Activated CD4-positive, alpha-beta T cell treated with anti-CD3 and anti-CD28 coated beads, Interleukin-2, amount 10 ng/mL, durations not matched to agents 7 days and 5 days (primary cell): ENCODE measurements at places on chromosomes 1 and 21.

DNA sequence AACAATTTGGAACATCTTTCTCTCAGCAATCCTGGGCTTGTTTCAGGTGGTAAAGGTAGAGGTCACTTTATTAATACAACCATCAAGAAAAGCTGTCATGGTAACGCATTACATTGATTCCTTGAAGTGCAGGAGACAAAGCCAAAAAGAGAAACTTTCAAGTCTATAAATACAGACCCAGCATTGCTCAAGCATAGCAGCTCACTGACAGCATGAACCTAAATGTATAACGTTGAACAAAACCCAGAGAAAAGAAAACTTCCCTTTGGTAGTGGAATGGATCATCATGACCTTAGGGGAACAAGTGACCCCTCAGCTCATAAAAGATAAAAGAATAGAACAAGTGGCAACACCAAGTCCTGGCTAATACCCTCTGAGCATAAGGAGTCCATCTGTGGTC is 332.2 kb downstream of the NTNG1 start:
- DNase-seq = no peak

- no peak for DNase-seq
These were observed 12.6 kb downstream of the ELF3 start for GRCh38 chr1:202023001-202023433.

GRCh38 chr1:111140680-111140967 is 601 bp downstream of the CEPT1 start:
- DNase-seq = no peak

- no peak for DNase-seq
These were observed 15.7 kb downstream of the GPR3 start for GRCh38 chr1:27408151-27408550.

- no peak for DNase-seq
These were observed 75.2 kb downstream of the TRABD2B start for GRCh38 chr1:47921935-47922415.

DNA sequence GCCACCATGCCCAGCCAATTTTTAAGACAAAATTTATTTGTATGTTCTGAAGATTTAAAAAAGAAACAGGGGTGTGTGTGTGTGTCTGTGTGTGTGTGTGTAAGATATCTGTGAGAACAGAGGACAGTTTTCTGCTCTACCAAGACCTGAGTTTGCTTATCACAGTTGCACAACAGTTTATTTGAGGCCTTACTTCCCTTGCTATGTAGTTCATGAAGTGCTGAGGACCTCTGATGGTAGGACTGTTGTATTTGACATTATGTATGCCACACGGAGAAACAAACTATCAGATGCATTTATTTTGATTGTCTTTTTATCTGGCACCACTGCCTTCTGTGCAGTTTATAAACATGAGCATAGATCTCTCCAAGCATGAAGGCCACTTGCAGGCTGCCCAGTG is 355.2 kb downstream of the PBX1 start:
- no peak for DNase-seq

DNA sequence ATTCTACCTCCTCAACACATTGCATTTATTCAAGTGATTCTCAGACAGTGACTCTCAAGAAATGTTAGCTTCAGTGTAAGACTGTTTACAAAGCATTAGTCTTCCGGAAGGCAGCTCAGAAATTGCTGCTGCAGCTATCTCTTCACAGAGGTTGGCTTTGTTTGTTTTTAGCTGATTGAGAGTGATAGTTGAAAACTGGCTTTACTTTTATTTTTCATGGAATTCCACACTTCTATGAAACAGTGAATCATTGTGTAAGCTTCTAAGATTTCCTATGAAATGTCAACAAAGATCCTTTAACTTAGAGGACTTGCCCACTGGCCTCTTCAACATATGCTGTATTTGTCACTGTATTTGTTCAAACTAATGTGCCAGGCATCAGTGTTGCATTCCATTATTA is 121.3 kb downstream of the TNNI3K start:
- no peak for DNase-seq

GRCh38 chr1:43847290-43847689 is 86.3 kb upstream of the ARTN start:
- no peak for DNase-seq

- peak; percentile 71 for DNase-seq
These were observed 16.5 kb upstream of the LHX4 start for GRCh38 chr1:180213401-180214170.

DNA sequence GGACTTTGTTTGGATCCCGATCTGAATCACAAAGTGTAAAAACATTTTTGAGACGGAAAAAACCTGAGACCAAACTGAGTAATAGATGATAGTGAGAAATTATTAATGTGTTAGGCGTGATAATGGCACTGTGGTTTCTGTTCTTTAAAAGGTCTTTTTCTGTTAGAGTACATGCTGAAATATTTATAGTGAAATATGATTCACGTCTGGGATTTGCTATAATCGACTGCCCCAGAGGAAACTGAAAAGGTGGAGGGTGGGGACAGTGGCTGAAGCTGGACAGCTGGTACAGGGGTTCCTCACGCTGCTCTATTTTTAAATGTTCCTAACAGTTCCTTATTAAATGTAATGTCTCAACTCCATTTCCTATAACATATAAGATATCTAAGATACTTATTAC is 11.2 kb downstream of the URB1 start:
- DNase-seq = no peak

- DNase-seq = no peak
These were observed 40.4 kb downstream of the KRTAP10-1 start for GRCh38 chr21:44499631-44500030.

GRCh38 chr1:77120950-77121349 is 98.3 kb downstream of the PIGK start:
- no peak for DNase-seq
